ENCODE measurements at places on chromosomes 2 and 18.

GRCh38 chr2:180542511-180542910 is 437.9 kb upstream of the UBE2E3 start:
- no peak for DNase-seq

DNA sequence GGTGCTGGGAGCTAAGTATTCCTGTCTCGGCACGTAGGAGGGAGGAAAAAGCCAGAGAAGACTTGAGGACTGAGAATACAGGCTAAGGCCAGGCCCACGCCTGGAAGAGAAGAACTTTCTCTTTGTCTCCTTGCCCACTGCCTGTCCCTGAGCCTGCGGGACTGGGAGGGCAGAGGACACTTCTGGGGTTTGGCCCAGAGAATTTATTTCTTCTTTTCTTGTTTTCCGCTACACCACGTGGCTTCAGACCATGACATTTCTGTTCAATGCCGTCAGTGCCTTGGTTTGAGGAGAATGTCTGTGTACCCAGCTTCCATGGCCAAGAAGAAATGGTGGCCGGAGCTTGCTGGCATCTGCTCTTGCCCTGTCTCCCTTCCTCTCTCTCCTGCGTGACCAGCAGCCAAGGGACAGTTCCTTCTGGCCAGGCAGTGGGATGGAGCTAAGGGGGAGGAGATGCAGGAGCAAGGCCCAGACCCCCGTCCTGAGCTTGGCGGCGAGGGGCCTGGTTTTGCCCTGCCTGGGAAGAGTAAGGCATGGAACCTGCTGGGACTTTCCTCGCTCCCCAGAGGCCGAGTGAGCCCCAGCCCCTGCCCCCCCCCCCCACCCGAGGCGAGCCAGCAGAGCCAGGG is 140.3 kb downstream of the KLHL29 start:
- DNase-seq = no peak

GRCh38 chr2:97646977-97647376 is 1.1 kb downstream of the COX5B start:
- no peak for DNase-seq

- DNase-seq = no peak
These were observed 123.1 kb upstream of the STK17B start for GRCh38 chr2:196294516-196294909.

GRCh38 chr2:11904029-11904428 is 157.6 kb downstream of the LPIN1 start:
- no peak for DNase-seq

GRCh38 chr18:37274309-37275236 is 291.0 kb downstream of the CELF4 start:
- no peak for DNase-seq

DNA sequence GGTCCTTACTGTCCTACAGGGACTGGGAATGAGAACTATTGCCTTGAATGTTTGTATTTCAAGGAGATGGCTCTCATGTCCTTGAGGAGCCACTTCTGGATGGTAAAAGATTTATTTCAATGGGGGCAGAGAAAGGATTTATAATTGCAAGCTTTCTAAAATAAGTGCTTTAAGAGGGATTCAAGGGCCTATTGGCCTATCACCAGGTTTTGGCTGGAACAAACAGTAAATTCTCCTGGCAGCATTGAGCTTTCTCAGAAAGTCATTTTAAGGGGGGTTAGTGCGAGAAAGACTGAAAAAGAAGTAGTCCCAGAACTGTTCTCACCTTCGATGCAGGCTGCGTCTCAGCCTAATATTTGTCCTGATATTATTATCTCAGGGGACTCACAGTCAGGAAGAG is 29.8 kb downstream of the DPP10 start:
- no peak for DNase-seq

GRCh38 chr18:25976554-25976953 is 113.9 kb downstream of the SS18 start:
- no peak for DNase-seq

DNA sequence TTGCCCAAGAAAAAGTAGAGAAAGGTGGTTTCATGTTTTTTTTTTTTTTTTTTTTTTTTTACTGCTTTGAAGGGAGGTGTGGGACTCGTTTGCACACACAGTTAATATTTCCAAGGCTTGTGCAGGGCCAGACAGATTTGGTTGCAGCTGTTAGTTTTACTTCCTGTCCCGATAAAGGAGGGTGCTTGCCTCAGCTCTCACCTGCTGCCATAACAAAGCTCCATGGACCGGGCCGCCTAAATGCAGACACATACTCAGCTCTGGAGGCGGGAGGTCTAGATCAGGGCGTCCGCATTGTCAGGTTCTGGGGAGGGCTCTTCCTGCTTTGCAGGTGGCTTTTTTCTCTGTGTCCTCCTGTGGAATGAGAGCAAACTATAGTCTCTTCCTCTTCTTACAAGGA is 69.9 kb downstream of the ODC1 start:
- no peak for DNase-seq

DNA sequence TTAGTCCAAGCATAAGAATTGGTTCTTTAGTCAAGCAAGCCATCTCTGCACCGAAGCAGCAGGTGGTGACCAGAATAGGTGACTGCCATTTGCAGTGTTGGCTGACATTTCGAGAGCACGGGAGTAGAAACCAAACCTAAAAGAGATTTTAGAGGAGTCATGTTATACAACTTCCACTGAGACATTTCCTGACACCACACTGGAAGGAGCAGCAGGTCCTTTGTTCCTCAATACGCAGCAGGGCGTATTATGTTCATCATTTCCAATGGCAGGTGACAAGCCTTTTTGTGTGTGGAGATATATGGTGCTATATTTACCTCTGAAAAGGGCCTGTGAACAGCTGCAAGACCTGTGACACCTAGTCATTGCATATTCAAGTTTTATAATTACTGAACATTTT is 418.8 kb upstream of the NETO1 start:
- no peak for DNase-seq

DNA sequence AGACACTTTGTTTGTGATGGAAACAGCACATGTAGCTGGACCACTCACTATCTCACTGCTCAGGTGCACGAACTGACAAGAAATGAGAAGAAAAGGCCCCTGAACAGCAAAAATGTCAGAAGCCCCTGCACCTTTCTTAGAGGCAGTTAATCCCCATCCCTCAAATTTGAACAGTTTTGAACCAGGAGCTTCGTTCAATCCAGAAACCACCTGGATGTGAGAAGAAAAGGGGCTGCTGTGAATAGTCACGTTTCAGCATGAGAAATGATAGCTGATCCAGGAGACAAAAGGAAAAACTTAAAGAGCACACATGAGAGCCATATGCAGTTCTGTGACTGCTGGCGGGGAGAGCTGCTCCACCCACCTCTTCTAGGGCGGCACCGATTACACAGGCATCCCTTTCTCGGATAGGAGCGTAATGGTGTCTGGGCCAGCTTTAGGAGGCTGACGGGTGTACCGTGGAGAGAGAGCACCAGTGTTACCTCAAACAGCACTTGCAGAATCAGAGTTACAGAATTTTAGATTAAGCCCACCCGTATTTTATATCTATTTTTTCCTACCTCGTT is 117.0 kb upstream of the EML6 start:
- no peak for DNase-seq

DNA sequence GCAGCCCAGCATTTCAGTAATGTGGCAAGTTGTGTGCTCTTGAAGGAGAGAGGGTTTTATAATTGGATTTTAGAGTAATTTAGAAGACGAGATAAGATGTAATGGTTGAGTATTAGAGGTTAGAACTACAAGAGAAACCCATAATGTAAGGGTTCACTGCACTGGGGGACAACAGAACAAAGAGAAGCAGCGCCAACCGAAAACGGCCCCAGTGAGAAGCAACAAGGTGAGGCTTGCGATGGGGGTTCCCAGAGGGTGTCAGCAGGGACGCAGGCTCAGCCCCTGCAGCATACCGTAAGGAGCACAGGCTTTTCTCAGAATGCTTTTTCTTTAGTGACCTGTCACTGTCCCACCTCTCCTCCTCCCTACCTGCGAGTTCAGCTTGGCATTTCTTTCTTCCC is 183.9 kb upstream of the ETAA1 start:
- DNase-seq = no peak

- DNase-seq = no peak
These were observed 52.3 kb downstream of the DDX1 start for GRCh38 chr2:15643791-15644585.

GRCh38 chr18:36187193-36187825 is at the start of gene MOCOS:
TSS of gene MOCOS (plus strand) at chr18:36187497. CDS start at chr18:36187540, 43 bp downstream.
- DNase-seq = no peak

DNA sequence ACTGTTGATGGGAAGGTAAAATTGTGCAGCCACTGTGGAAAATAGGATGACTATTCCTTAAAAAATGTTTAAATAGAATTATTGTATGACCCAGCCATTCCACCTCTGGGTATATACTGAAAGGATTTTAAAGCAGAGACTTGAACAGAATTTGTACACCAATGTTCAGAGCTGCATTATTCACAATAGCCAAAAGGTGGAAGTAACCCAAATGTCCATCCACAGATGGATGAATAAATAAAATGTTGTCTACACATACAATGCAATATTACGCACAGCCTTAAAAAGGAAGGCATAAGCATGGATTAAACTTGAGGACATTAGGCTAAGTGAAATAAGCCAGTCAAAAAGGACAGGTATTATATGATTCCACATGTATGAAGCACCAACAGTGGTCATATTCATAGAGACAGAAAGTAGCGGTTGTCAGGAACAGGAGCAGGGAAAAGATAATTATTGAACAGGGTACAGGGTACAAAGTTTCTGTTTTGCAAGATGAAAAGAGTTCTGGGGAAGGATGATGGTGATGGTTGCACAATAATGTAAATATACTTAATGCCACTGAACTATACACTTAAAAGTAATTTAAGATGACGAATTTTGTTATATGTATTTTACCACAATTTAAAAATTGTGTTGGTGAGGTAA is 39.4 kb downstream of the EVA1A start:
- DNase-seq = no peak

DNA sequence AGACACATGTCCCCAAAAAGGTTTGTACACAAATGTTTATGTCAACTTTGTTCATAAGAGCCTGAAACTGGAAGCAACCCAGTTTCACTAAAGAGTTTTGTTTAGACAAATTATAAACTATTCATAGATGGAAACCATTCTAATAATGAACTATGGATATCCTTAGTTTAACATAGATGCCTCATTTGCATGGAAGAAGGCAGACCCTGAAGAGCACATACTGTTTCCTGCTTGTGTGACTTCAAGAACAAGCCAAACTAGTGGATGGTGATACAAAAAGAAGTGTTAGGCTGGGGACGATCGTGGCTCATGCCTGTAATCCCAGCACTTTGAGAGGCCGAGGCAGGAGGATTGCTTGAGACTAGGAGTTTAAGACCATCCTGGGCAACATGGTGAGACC is 48.1 kb downstream of the ACOXL start:
- DNase-seq = no peak

GRCh38 chr18:35692866-35693265 is 111.3 kb downstream of the GALNT1 start:
- DNase-seq = no peak

GRCh38 chr2:59034837-59035236 is 793.7 kb upstream of the FANCL start:
- no peak for DNase-seq

GRCh38 chr18:69580107-69580506 is 179.4 kb downstream of the DOK6 start:
- DNase-seq = peak; percentile 35

- no peak for DNase-seq
These were observed 117.8 kb downstream of the GLI2 start for GRCh38 chr2:120853306-120854013.

- DNase-seq = no peak
These were observed 91.0 kb downstream of the MAPRE2 start for GRCh38 chr18:35132021-35132902.

- peak; percentile 59 for DNase-seq
These were observed at the start of gene CYP27C1 for GRCh38 chr2:127220102-127220767. TSS of gene CYP27C1 (minus strand) at chr2:127220299. CDS start at chr2:127220270, 29 bp downstream.

DNA sequence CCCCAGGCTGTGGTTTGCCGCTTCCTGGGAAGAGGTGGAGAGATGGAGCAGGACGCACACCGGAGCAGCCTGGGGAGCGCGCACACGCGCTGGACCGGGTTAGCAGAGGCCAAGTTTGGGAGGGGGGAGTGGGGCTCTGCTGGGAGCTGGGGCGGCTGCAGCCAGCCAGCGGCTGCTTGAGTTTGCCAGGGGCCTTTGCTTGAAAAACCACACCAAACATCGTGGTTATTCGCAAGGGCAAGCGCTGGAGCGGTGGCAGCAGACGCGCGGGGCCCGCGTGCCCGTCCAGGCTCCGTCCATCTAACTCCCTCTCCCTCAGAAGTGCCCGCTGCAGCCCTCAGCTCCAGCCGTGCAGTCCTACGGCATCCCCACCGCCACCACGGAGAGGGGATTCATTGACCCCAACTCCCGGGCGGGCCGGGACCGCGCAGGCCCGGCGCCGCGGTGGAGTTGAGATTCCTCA is 4.6 kb downstream of the PTGR3 start:
- peak; percentile 56 for DNase-seq

- no peak for DNase-seq
These were observed 142.4 kb downstream of the NEDD4L start for GRCh38 chr18:58186258-58186948.

DNA sequence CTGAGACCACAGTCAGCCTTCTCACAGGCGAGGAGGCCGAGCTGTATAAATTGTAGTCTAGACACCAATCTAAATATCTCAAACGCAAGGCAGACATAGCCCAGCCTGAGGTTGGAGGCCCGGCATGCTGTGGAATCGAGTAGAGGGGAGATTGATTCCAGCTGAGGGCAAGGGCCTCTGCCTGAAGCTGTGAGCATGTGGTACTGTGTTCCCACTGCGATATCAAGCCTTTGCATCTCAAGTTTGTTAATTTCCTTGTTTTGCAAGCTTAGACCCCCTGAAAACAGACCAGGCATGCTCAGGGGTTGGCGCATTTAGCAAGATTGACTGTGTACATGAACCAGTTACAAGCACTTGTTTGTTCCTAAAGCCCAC is 65.1 kb upstream of the FOSL2 start:
- DNase-seq = no peak

DNA sequence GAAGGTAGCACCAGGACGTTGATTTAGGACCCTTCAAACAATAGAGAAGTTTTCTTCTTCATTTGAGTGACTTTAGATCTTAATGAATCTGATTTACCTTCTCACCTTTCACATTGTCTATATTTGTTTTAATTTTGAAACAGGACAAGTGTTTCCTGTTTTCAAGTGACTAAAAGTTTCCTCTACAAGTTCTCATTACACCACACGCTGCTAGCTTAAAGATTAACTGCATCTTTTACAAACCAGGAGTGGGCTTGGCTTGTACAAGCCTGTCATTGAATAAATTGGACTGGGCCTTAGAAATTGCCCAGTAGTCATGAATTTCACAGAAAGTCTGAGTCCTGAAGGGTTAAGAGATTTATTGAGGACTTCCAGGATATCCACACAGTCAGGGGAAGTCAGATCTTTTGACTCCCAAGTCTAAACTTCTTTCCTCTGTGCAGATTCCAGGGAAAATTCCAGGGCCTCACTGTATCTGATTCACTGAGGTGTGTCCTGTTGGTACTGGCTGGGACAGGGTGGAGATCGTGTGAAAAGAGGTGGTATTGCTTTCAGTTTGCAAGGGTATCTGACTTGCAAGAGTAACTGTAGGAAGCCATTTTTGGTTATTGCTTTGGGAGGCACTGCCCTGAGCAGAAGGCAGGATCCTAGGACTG is 3.4 kb downstream of the SGPP2 start:
- DNase-seq = no peak
